ENCODE measurements at places on chromosomes 5 and 9. TPM values are rescaled to one million over a fixed set of nuclear protein-coding genes. Genes with fewer than 3 reads are reported as not detected.

- DNase-seq: no peak
Observed at GRCh38 chr9:120870206-120870605, 6.8 kb downstream of the PHF19 start.

GRCh38 chr5:45105491-45105994 lies 296.8 kb downstream of the MRPS30 start:
- no peak for DNase-seq

DNA sequence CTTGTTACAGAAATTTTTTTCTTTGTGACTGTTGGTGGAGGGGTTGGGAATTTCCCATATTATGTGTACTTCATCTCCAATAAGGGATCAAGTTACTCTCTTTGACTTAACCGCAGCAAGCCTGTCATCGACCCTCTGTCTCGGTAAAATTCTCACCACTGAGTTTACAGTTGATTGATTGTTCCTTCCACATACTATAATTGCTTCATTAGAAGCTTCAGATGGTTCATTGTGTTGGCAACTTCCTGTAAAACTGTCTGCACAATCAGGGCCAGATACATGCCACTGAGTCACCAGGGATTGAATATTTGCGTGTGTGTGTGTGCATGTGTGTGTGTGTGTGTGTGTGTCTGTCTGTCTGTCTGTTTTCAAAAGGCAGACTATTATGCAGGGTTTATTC lies 176.6 kb downstream of the ZNF462 start:
- peak; percentile 21 for DNase-seq

DNA sequence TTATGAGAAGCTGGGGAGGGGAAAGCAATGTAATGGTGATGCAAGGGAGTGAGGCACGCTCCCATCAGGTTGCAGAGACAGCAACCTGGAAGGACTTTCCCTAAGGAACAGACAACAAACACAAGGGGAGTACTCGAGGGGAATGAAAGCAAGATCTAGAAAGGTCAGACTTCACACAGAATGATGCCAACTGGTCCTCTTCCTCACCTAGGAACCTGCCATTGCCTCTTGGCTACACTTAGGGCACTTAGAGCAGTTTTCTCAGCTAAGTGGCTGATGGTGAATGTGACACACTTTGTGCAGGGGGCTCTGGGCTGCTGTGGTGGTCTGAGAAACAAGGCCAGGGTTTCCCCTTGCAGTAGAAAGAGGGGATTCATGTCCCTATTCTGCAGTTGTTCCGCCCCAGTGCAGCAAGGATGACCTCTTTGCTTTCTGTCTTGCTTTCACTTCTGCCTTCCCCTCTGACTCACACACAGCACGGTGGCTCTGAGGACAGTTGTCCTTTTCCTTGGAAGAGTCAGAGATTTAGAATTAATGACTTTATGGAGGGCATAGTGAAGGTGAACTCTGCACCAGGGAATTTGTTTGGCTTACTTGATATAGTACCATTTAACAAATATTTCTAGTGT lies 394.0 kb upstream of the KLF4 start:
- no peak for DNase-seq

- DNase-seq: peak; percentile 43
Observed at GRCh38 chr9:91162784-91163443, 198.8 kb downstream of the AUH start.

DNA sequence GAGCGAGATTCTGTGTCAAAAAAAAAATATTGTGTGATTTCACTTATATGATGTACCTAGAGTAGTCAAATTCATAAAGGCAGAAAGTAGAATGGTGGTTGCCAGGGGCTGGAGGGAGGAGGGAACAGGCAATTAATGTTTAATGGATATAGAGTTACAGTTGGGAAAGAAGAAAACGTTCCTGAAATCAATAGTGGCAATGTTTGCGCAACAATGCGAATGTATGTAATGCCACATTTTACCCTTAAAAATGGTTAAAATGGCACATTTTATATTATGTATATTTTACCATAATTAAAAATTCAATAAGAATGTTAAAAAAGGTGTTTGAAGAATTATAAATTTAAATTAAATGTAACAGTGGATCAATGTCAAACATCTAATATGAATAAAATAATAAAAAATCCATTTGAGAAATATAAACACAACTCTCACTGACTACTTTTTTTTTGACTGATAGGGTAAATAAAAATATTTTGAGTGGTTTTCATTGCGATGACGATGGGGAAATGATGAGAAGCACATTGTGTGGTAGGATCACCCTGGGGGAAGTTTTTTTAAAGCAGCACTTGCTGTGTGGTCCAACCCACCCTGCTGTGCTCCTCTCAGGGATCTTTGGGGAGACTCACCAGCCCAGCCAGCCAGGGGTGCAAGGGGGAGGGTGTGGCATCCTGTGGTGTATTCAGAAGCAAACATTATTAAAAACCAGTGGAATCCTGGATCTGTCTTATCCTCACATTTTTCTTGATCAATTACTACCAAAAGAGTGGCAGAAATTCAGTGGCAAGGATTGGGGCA lies 4.3 kb downstream of the FYB1 start:
- DNase-seq: no peak

DNA sequence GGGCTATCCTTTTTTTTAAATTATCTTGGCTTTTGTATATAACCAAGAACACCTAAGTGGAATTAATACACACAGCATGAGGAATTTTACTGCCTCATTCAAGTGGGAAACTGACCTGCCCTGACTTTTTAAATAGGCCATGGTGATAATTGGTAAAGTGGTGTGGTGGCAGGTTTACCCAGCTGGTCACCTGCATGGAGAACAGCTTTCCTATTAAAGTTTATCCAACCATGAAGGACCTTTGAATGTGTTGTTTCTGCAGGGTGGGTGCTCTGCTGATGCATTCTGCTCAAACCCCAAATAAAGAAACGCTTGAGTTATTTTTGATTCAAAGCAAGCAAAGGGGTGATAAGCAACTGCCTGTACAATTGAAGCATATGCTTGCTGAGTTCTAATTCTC lies 261.0 kb upstream of the GRIN3A start:
- no peak for DNase-seq

- DNase-seq: peak; percentile 61
Observed at GRCh38 chr9:79152306-79152705, 419.5 kb upstream of the TLE4 start.

DNA sequence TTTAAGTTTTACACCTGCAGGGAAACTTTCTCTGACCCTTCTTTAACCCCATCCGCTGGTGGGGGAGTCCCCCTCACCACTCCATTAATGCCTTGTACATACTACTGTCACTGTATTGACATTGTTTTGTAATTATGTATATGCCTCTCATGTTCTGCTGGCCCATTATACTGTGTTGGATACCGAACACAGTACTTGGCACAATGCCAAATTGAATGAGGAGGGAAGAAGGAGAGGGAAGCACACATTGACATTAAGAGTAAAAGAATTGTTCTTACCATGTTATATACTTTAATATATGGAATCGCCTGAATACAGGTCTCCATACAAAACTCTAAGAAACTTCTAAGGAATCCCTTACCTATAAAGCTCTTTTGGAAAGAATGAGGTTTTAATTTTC lies 73.6 kb upstream of the GRHPR start:
- DNase-seq: no peak

DNA sequence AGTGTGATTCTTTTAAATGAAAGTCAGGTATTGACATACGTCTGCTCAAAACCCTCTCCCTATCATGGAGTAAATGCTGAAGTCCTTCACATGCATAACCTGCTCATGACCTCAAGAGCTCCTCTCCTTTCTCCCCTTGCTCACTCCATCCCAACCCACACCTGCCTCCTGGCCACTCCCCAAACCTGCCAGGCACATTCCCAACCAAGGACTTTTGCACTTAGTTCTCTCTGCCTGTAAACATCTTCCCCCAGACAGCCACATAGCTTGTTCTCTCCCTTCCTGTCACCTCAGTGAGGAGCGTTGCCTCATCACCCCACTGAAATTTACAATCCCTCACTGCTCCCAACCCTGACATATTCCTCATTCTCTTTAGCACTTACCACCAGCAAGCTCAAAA lies 8.7 kb downstream of the SETD9 start:
- DNase-seq: no peak

DNA sequence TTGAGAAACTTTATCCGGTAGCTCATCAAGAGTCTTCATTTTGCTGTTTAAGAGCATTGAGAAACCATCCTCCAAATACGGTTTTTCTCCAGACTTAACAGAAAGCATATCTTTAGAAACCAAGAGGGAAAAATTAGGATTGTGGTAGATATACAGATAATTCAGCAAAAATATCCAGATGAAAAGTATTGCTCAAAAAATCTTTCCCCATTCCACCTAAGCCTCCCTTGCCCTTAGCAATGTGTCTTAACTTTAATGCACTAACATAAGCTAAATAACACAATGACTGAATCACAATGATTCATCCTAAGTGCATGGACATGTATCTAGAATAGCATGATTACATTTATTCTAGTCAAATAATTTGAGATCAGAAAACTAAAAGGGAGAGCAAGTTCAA lies 130.3 kb upstream of the TARS1 start:
- DNase-seq: no peak

The HTR4 gene
- total RNA-seq: not detected

The IL3 gene
- not detected for total RNA-seq

The HMGXB3 gene
- total RNA-seq: 38.2 TPM

The UBLCP1 gene
- 43.1 TPM for total RNA-seq

The RXRA gene
- total RNA-seq: 40.5 TPM

The ANKRD31 gene
- not detected for total RNA-seq

The NME5 gene
- not detected for total RNA-seq

Data from MG63 (cell line).